ENCODE measurements at places on chromosomes 2 and 18. TPM values are rescaled to one million over a fixed set of nuclear protein-coding genes. Genes with fewer than 3 reads are reported as not detected.

- DNase-seq = no peak
Measured at GRCh38 chr18:22936515-22936914, 3.4 kb downstream of the RBBP8 start.

DNA sequence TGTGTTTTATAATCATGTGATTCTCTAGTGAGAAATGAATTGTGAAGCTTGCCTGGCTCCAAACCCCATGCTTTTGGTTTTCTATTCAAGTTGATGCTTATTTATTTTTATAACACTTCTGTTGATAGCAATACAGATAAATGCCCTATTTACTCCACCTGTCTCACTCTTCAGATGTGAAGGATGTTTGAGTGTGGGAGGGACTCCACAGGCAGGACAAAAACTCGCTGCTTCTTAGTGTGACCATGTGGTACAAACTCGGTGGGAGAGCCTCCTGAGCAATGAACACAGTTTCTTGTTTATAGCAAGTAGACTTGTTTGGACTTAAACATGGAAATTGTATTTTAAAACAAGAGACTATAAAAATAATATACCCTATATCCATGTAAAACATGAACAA lies 219.7 kb downstream of the GULP1 start:
- DNase-seq = no peak

DNA sequence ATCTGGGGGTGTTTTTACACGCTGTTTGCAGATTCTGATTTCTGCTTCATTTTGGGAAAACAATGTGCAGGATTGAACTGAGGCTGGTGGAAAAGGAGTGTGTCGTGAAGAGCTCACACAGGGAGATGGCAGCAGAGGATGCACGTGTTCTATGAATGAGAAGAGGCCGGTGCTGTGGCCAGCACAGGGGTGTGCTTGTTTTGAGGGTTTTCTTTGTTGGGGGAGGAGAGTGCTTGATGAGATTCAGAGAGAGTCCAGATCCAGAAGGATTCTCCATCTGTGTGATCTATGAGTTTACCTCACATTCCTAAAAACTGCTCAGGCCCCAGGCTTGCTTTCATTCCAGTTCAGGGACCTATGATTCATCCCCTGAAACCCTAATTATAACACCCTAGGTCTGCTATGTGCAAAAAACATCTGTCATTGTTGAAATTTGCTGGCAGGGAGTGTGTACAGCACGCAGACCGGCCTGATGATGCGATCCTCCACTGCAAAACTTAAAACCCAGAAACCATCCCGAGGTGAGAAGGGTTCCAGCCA lies 12.1 kb downstream of the TGFA start:
- DNase-seq = peak; percentile 81

GRCh38 chr2:28209864-28210263 lies 182.8 kb upstream of the FOSL2 start:
- DNase-seq = no peak

GRCh38 chr2:224968051-224968450 lies 74.2 kb downstream of the DOCK10 start:
- DNase-seq = peak; percentile 8

DNA sequence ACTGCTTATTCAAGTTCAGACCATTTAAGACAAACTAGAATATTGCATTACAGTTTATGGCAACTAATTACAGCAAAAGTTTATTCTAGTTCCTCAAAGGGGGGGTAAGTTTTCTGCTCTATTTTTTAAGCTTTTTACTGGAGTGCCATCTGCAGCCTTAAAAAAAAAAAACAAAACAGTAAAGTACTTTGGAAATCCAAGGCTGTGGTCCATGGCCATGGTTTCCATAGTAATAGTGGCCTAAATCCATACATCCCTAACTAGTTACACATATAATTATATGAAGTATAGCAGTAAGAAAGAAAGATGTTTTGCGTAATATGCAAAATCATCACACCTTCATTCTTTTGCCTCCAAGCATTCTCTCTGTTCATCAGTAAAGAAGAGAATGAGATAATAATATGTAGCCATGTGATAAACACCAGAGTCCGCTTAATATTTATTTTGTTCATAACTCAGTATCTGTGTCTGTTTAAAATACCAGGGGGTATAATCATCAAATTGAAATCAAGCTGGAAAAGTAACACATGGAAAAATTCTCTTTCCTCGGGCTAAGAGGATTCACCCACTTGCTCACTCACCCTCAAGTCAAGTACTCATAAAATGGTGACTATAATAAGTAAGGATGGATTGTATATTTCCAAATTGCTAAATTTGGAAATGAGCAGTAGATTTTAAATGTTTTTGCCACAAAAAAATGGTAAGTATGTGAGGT lies 301.1 kb upstream of the RND3 start:
- no peak for DNase-seq

DNA sequence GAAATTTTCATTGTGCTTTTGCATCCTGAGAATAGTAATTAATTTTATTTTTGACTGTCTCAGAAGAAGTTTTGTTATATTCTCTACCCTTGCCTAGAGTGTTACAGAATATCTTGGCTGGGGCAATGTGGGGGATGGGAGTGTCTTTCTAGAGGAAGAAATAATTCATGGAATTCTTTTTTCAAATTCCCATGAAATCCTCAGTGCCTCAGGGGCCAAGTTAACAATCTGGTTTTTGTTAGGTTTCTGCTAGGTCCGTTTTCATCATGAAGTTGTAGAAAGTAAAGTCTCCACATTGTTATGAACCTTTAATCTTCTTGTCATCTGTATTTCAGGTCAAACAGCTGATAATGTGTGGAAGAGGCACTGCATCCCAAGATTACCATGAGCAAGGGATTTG lies 145.6 kb upstream of the GYPC start:
- DNase-seq = no peak

GRCh38 chr18:38460657-38461056 lies 895.1 kb upstream of the CELF4 start:
- DNase-seq = no peak

DNA sequence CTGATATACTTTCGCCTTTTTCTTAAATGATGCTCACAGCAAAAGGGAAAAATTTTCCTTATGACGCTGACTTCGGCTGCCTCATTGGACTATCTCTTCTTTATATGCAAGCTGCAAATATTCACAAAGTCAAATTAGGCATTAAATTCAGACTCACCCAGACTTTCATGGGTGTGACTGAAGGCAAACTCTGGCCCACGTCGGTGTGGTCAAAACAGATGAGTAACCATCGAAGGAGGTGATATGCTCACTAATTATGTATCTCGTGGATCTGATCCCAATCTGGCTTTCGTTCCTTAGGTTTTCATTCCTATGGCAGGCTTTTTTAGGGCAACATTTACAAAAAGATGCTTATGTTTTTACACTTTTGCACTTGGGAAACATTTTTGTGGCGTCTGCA lies 36.6 kb downstream of the FAM124B start:
- no peak for DNase-seq

GRCh38 chr2:86628091-86628522 lies 4.4 kb upstream of the RNF103 start:
- DNase-seq = no peak

- peak; percentile 59 for DNase-seq
Measured at GRCh38 chr2:130252880-130253645, 54.8 kb upstream of the TUBA3E start.

DNA sequence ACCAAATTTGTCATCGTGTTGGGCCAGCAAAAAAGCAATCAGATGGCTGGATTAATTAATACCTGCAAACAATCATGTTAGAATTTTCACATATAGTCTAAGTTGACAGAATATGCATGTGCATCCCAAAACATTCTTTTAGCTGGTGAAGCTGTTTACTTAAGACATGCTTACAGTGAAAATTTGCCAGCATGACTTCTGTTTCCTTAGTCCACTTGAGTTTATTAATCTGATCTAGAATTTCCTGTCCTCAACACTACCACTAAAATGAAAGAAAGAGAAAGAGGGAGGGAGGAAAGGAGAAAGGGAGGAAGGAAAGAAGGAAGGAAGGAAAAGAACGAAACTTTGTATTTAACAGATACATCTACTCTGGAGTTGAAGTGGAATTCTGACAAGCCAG lies 2109.9 kb upstream of the PIK3C3 start:
- DNase-seq = no peak

- no peak for DNase-seq
Measured at GRCh38 chr18:46399303-46399702, 257.7 kb downstream of the LOXHD1 start.

DNA sequence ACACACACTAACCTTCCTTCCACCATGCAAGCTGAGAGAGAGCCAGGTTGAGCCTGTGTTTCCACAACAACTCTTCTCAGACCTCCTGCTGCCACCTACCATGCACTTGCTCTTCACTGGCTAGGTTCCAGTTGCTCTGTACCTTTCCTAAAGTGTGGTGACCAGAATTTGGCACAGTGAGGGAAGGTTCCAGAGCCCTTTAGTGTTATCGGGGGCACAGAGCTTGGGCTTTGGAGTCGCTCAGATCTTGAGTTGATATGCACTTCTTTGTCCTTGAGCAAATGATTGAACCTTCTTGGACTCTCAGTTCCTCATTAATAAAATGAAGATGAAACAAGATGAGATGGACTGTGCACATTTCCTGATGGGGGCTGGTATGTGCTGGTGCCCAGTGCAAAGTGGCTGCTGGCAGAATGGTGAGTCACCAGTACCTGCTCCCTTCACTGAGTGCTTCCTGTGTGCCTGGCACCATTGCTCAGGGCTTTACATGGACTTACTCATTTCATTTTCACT lies 47.1 kb downstream of the NEDD4L start:
- peak; percentile 87 for DNase-seq

DNA sequence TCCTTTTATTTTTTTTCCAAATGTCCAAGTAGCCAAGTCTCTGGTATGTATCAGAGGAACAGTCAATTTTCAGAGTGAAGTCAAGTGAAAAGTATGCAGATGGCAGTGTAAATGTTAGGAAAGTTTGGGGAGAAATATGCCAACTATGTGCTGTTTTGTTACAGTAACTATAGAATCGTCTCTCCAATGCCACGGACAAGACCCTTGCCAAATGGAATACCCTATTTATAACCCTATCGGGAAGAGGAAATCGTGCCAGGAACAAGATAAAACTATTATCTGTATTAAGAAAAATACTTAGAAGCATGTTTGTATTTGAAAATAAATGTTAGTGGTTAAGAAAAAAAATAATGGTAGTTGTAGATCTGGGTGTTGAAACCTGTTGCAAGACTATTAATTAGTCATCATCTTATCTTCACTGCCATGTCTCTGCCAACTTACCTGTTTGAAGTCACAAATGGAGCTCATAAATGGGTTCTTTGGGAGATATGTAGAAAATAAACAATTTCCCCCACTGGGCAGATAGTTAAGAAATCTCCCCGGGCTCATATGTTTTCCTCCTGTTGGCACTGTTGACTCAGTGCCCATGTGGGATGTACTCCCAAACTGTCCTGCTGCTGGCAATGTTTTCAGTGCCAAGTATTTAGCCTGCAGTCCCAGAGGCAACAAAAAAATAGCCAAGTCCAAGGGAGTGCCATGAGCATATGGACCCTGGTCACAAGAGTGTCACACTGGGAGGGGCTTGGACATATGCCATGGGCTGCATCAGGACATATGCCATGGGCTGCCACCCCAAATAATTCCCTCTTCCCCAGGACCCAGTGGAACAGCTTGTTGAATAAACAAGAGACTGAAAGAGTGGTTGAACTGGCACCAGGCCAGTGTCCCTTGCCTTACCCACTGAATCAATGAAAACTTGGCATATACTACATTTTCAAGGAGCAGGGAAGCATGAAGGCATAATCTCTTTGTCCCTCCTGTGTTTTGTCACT lies 366.9 kb downstream of the OSR1 start:
- peak; percentile 79 for DNase-seq

- peak; percentile 92 for DNase-seq
Measured at GRCh38 chr2:205660521-205661124, 21.7 kb upstream of the NRP2 start.

DNA sequence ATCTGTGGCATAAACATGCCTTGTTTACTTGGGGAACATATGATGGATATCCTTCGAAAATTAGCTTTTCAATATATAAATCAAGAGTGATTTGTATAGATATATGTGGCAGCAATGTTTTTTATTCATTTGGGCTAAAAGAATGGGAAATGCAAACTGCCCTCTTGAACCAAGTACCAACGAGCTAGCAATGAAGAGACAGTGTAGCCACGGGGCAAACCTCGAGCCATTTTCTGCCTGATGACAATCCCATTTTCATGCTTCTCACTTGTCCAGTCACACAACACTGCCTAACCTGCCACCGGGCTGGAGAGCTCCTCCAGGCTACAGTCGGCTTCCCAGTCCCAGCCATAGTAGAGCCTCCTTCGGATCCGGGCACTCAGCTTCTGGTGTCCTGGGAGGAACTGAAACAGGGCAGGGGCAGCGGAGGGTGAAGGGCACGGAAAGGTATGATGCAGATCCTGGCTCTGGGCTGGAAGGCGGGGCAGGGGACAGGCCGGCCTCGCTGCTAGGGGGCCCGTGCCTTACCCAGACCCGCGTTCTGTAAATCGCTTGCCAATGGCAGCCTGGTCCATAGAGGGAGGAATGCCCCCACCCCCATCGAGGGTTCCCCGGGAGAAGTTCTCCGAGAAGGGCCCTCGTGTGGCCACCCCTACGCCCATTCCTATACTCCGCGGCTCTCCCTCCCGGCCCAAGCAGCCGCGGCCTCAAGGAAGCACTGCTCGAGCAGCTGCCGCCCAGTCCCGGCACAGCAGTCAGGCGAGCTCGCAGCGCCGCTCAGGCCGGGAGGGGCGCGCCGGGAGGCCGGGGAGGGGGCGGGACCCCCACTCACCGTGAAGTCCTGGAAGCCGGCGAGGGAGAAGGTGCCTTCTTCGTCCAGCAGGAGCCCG lies 552 bp downstream of the CNPPD1 start:
- peak; percentile 12 for DNase-seq

DNA sequence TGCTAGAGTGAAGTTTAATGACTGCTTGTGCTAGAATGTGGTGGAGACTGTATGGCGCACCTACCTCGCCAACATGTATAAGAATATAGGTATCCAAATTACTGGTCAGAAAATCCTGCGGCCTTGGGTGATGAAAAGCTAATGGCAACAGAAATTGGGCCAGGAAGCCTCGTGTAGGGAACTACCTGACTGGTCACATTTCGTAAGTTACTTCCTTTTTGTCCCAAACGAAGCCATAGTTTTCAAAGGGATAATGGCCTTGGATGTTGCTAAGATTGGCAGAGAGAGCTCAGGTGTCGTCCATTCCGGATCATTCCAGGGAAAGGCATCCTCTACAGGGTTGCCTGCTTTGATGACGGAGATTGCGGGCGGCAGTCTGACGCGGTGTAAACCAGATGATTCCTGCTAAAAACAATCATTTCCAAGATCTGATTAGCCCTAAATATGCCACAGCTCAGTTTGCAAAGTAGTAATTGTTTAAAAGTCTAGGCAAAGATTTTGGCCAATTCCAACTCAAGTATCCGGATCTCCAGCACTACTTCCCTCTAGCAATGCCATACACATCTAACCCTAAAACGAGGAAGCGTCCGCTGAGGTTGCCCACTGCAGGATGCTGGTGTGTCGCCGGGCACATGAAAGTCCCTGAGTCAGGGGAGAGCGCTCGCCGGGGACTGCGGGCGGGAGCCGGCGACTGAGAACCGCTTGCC lies 708 bp upstream of the MALT1 start:
- peak; percentile 25 for DNase-seq

- DNase-seq = no peak
Measured at GRCh38 chr2:163681745-163682144, 54.1 kb downstream of the FIGN start.

The TPO gene
- total RNA-seq = not detected

The FAM161A gene
- 0.90 TPM for total RNA-seq

The AFF3 gene
- total RNA-seq = not detected

The TEX44 gene
- total RNA-seq = not detected

The UBXN4 gene
- 36.6 TPM for total RNA-seq

The CD8B2 gene
- not detected for total RNA-seq

The MSTN gene
- not detected for total RNA-seq

The RIT2 gene
- total RNA-seq = not detected

The CHRNG gene
- not detected for total RNA-seq

The MAPRE3 gene
- total RNA-seq = 2.8 TPM

Data from bronchial epithelial cell (primary cell).